ENCODE measurements at places on chromosomes 1 and 21. TPM values are rescaled to one million over a fixed set of nuclear protein-coding genes. Genes with fewer than 3 reads are reported as not detected.

Gene RHBDL2
- total RNA-seq: not detected

Gene ZCCHC17
- total RNA-seq: 30.7 TPM

Gene DSCAM
- total RNA-seq: not detected

Gene PADI2
- total RNA-seq: 111 TPM

Gene RGS8
- not detected for total RNA-seq

Gene RNF186
- total RNA-seq: not detected

Gene TRPM2
- not detected for total RNA-seq

- peak; percentile 86 for DNase-seq
Observed at GRCh38 chr21:33948096-33948950, 32.7 kb upstream of the ATP5PO start.

- DNase-seq: no peak
Observed at GRCh38 chr1:200217703-200218102, 190.2 kb downstream of the NR5A2 start.

DNA sequence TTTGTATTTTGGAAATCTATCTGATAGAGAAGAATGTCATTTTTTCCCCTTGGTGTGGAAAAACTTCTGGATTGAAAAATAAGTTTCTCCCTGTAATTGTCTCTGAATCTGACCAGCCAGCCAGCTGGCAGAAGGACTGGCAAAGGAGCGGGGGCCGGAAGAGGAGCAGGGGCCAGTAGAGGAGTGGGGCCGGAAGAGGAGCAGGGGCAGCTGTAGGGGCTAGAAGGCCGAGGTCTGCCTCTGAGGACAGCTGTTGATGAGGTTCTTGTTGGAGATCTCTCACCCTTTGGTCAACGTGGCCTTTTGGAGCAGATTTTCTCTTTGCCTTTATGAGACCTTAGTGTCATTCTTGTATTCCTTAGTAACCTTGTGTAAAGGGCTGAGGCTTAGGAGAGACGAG, 121.8 kb downstream of the GALNT2 start:
- no peak for DNase-seq

GRCh38 chr1:229411434-229412055, 22.3 kb downstream of the ACTA1 start:
- no peak for DNase-seq

- DNase-seq: no peak
Observed at GRCh38 chr21:18114810-18115209, 129.8 kb upstream of the CHODL start.
